ENCODE measurements at places on chromosomes 3 and 15. TPM values are rescaled to one million over a fixed set of nuclear protein-coding genes. Genes with fewer than 3 reads are reported as not detected.

Gene LINGO1
- 2.1 TPM for total RNA-seq

GRCh38 chr3:94069194-94069813, 6.4 kb downstream of the NSUN3 start:
- no peak overlapping the region for H3K4me3 ChIP-seq
- no peaks in the 10 kb centered on the region for H3K27me3 ChIP-seq
- H3K4me1 ChIP-seq: peaks cover 19% of the 10 kb centered on the region
- peak overlapping the region; percentile 29 for H3K27ac ChIP-seq

- H3K4me1 ChIP-seq: peaks cover 1% of the 10 kb centered on the region
- no peak overlapping the region for H3K27ac ChIP-seq
- H3K27me3 ChIP-seq: peaks cover 30% of the 10 kb centered on the region
- no peaks in the 10 kb centered on the region for H3K36me3 ChIP-seq
Observed at GRCh38 chr3:10503217-10503796, 2.1 kb downstream of the ATP2B2 start.

- H3K27me3 ChIP-seq: peaks cover 27% of the 10 kb centered on the region
- no peak overlapping the region for H3K4me3 ChIP-seq
Observed at GRCh38 chr15:79243723-79244122, 38.8 kb upstream of the ANKRD34C start.

DNA sequence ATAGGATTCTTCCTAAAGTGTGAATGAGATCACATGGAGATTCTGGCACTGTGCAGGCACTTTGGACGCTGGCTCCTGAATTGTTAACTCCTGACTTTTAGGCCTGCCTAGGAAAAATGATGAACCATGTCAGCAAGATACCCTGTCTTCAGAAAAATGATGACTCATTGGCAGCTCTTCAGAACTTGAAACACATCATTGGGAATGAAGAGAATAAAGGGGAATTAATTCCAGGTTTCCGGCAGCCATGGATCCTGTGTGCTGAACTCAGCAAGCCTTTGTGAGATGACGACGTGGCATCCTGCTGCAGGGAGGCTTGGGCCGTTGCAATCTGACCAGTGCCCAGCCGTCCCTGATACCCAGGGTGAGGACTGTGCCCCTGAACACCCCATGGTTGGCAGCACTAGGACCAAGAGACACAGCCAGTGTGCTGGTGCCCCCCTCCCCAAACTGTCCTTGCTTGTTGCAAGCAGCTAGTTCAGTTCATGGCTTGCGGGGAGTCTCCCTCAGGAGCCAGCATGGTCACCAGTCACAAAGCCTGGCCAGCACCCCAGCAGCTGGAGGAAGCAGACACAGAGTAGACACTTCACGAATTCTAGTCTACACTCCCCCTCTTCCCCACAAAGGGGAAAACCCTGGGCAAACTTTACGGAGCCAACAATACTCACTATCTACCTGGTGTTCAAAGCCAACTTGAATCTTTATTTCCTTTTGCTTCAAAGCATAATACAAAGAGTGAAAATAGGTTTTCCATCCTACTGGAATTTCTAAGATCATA, 7.8 kb upstream of the LIPC start:
- no peak overlapping the region for H3K27ac ChIP-seq
- no peaks in the 10 kb centered on the region for H3K36me3 ChIP-seq
- DNase-seq: no peak

Gene STT3B
- 98.7 TPM for total RNA-seq

GRCh38 chr3:145383416-145383815, 777.6 kb downstream of the PLOD2 start:
- no peaks in the 10 kb centered on the region for H3K4me1 ChIP-seq
- no peaks in the 10 kb centered on the region for H3K36me3 ChIP-seq
- no peak for DNase-seq
- H3K4me3 ChIP-seq: no peak overlapping the region
- no peaks in the 10 kb centered on the region for H3K27me3 ChIP-seq

GRCh38 chr3:68274286-68274685, 619.9 kb upstream of the SUCLG2 start:
- no peaks in the 10 kb centered on the region for H3K36me3 ChIP-seq
- H3K27ac ChIP-seq: no peak overlapping the region
- DNase-seq: no peak
- peaks cover 2% of the 10 kb centered on the region for H3K27me3 ChIP-seq
- no peaks in the 10 kb centered on the region for H3K4me1 ChIP-seq

DNA sequence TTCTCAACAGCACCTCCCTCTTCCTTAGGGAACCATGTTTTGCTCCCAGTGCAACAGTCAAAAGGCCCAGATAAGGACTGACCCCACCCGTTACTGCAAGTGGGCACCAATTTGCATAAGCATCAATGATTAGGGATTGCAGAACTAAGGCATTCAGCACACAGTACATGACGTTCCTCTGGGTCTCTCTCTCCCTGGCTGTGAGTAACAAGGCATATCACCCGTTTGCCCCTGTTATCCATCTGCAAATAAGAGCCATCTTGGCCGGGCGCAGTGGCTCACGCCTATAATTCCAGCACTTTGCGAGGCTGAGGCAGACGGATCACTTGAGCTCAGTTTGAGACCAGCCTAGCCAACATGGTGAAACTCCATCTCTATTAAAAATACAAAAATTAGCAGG, 18.8 kb downstream of the MAGI1 start:
- no peak overlapping the region for H3K27ac ChIP-seq
- no peaks in the 10 kb centered on the region for H3K27me3 ChIP-seq
- no peak overlapping the region for H3K4me3 ChIP-seq
- H3K4me1 ChIP-seq: peaks cover 22% of the 10 kb centered on the region

Data from osteocyte (in vitro differentiated cells).